ENCODE measurements at places on chromosomes 6 and 20.

- no peak for DNase-seq
These were observed 62.6 kb upstream of the TNFRSF21 start for GRCh38 chr6:47372318-47372717.

DNA sequence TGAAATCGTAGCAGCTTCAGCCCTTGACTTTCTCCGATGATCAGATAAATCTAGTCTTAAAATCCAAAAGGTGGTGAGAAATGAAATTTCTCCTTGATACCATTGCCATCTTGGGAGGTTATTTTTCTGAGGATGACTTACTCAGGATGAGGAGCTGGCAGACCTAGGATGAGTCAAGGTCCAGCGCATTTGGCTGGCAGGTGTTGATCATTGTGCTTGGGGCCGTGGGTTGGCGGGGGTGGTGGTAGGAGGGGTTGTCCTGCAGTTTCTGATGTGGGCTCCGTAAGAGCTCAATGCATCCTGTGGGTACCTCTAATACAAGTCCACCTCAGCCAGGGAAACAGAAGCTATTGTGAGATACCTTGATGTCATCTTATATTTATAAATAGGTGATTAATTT, 148.3 kb upstream of the SCGN start:
- DNase-seq, result no peak

GRCh38 chr6:40330301-40330721, 256.9 kb downstream of the LRFN2 start:
- no peak for DNase-seq

GRCh38 chr20:62738025-62738881, 29.6 kb downstream of the NTSR1 start:
- no peak for DNase-seq

DNA sequence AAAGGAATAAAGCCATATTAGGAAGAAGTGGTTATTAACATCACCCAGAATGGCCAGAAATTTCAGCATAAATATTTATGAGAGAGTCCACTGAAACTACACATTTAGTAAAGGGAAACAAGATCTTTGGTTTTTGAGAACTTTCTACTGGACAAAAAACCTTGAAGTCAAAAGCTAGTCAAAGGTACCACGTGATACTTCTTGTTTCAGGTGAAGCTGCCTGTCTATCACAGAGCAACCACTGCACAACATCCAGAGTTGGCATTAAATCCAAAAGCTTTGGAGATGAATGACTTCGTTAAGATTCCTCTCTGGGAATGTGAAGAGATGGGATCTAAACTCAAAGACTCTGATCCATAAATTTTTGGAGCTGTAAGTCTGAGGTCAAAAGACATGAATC, 137.0 kb downstream of the KCNQ5 start:
- no peak for DNase-seq

DNA sequence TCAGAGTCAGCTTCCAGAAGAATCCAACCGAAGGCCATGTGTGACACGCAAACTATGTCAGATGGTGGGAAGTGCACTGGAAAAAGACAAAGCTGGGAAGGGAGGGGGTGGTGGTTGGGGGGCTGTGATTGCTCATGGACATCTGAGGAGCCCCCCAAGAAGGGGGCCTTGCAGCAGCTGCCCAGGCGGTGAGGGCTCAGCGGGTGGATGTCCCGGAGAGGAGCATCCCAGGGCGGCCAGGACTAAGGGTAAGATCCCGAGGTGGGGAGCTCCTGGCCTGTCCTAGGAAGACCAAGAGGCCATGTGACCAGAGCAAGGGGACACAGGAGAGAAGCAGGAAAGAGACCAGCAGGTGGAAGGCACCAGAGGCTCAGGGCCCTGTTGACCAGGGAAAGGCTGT, 299.5 kb downstream of the PREX1 start:
- DNase-seq, result no peak

DNA sequence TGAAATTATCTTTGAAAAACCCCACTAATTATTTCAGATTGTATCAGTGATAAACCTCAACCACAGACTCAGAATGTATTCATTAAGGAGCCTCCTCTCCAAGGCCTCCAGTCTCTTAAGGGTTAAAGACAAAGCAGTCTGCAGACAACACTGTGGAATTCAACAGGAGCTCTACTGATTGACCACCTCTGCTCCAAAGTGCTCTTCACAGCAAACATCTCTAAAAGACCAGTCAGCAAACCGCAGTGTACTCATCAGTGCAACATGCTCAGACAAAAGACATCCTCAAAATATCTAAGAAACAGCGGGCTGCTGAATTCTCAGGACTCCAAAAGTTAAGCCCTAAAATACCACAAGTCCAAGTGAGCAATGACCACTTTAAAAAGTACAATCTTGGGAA, 42.0 kb downstream of the UQCC1 start:
- no peak for DNase-seq

Measured in NCI-H2171 (cell line).